ENCODE measurements at places on chromosomes 4 and X.

- DNase-seq, result no peak
Observed at GRCh38 chr4:104128850-104129213, 365.9 kb downstream of the CXXC4 start.

GRCh38 chr4:175509320-175509719 lies 302.7 kb downstream of the GPM6A start:
- DNase-seq, result no peak

DNA sequence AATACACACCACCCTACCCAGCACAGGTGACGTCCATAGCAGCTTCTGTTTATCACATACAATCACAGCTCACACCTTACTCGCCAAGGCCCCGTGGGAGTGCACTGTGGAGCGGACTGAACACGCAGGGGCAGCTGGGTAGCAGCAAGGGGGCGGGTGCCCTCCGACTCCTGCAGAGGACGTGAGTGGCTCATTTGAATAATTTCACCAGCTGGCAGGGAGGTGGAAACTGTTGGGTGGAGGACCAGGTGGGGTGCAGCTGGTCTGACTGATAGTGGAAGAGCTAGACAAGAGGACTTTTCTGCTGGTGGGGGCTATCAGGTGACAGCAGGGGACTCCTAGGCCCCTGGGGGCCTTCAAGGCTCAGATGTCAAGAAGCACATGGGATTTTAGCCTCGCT lies 16.3 kb downstream of the MAN2B2 start:
- DNase-seq, result no peak

DNA sequence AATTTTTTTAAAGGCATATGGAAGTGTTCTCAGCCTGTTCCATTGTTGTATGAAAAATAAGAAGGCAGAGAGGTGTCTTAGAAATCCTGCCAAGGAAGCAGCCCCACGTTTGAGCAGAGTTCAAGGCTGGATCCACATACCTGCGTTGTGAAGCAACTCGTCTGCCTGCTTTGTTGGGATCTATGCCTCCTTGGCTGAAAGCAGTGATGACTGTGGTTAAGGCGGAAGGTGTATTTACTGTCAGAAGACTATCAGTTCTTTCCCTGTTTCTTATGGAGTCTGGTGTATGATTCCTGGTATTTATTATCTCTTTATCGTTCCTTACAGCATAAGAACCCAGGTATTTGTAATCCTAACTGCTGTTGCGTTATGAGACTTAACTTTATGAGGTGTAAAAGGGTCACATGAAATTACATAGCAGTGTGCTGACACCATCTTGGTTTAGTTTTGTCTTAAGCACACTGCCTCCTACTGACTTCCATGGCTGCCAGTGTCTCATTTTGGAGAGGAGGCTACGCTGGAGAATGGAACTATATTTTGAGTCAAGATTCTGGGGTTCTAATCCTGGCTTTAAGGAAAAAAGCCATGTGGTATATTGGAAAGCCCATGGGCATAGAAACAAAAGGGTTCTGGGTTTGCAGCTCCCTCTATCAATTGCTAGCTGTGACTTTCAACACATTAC lies 3.1 kb upstream of the MSMO1 start:
- DNase-seq, result no peak

DNA sequence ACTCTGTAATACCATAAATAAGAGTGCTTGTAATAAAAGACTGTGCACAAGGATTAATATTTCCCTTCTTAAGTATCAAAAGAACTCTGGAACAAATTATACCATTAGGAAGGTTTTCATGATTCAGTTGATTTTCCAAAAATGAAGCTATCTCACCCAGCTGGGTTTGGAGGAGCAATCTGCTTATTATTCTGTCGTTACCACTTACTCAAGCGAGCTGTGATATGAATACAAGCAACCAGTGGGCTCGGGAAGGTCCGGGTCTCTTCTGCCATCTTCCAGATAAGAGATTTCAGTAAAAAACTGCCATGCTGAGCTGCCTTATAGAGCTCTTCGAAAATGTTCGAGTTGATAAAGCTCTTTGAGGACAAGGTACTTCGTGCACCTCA lies 15.3 kb downstream of the SMIM20 start:
- DNase-seq, result no peak

DNA sequence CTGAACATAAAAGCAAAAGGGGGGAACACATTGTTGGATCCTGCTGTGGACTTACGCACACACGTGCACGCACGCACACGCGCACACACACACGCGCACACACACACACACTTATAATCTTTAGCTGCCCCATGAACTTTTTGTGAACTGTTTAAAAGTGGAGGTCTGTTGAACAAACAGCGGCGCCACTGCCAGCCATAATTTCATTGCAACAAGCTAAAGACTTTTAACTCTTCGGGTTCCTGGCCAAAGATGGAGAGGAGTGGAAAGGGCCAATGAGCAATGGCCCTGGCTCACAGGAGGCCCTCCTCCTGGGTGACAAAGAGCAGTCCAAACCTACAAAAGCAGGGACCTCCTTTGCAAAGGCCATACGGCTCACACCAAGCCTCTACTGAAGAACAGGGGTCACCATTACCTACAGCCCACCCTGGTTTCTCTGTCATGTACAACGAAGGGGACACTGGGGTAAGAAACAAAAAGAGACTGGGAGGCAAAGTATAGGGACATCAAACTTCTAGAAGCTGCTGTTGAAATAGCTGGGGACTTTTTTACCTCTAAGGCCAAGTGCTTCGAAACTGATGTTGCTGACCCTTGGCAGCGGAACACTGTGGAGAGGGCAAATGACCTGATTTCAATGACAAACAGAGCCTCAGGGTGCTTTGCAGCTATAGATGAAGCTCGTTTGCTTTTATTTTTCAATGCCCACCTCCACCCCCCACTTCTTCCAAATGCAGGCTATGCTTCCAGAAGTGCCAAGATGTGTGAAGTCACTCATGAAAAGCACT lies 16.7 kb downstream of the BCOR start:
- DNase-seq, result no peak

DNA sequence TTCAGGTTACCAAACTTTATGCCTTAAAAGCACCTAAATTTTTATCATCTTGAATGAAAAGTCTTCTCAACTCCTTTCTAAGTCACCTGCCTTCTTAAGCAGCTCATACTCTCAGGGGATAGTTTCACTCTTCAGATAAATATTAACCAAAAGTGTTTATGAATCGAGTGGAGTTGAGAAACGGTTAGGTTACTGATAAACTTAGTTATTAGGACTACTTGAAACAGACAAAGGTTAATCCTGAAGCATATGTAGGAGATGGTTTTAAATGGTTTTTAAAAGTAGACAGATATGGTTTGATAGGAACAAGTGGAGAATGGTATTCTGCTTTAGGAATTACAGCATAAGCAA lies 32.8 kb downstream of the CLDN22 start:
- DNase-seq, result no peak

DNA sequence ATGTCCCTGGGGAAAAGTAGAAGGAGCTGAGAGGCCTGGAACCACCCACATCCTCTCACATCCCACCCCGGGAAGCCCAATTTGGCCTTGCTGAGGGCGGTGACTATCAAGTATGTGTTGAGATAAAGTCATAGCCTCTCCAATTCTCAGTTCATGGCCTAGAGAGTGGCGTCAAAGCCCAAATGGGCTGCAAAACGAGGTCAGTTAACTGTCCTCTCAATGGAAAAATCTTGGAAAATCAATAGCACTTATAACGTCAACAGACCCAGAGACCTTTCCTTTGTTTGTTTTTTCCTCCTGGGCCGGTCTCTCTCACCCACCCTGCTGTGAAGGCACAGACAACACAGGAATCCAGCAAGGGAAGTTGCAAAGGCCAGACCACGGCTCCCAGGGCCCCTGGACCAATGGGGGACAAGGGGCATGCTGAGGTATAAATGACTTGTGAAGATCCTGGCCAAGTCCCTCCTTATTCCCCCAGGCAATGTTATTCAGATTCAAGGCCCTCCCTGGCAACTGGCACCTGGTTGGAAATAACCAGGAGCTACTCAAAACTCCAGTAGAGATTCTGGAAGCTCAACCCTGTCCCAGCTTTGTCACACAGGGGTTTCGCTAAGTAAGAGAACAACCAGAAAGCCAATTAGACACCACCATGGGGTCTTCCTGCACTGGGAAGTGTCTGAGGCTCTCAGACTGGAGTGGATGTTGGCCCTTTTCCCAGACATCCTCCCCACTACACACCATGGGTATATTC lies 38.6 kb downstream of the TSC22D3 start:
- DNase-seq, result no peak

- DNase-seq, result no peak
Observed at GRCh38 chrX:13955095-13955647, 74.5 kb downstream of the GEMIN8 start.

- DNase-seq, result no peak
Observed at GRCh38 chr4:168917138-168917779, 92.8 kb downstream of the CBR4 start.

- DNase-seq, result no peak
Observed at GRCh38 chr4:163367651-163368050, 24.0 kb downstream of the NPY5R start.

GRCh38 chrX:47078129-47079043 lies at the start of gene RGN:
Gene RGN (plus strand): TSS chrX:47078443. CDS start chrX:47081145, 2,702 bp downstream.
- DNase-seq, result no peak

DNA sequence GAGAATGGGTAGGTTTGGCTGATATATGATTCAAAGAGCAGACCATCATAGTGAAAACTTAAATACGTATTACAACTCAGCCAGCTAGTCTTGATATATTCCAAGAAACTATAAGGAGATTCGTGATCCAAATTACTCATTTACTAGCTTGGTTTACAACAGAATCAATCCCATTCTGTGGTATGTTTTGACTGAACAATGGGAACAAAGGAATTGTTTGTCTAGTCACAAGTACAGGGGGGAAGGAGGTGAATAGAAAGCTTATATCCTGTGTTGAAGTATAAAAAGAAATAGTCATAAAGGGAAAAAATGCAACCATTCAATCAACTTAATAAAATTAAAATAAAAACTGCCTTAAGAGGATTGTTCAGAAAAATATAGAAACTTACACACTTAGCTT lies 17.0 kb downstream of the C4orf54 start:
- no peak for DNase-seq

GRCh38 chrX:13463608-13464007 lies 105.8 kb upstream of the EGFL6 start:
- DNase-seq, result no peak

- no peak for DNase-seq
Observed at GRCh38 chr4:174218127-174218790, 65.2 kb downstream of the FBXO8 start.

GRCh38 chr4:124224256-124224655 lies 488.3 kb downstream of the ANKRD50 start:
- DNase-seq, result no peak

- no peak for DNase-seq
Observed at GRCh38 chr4:90842960-90843359, 715.8 kb downstream of the CCSER1 start.

GRCh38 chr4:140857111-140857510 lies 100.9 kb upstream of the TBC1D9 start:
- DNase-seq, result no peak

- DNase-seq, result no peak
Observed at GRCh38 chr4:88791274-88791673, 93.6 kb upstream of the NAP1L5 start.

DNA sequence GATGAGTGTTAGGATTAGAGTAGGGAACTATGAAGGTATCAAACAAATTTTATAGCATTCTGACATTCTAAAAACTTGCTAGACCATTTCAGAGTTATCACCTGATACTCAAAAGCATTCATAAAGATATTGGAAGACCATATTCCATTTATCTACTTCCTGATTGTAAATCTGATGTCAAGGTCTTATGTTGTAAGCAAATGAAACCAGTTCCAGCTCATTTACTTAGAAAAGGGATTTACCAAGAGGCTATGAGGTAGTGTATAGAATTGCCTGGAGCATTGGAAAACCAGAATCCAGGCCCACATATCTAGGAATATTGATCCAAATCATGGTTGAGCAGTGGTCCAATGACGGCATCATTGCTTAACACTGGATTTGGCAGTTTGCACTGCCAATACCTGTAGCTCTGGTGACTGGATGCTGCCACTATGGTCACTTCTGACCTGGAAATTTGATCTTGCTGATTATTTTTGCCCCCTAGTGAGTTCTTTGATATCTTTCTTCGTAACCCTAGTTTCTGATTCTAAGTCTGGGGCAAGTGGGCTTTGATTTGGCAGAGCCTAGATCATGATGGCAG lies 25.4 kb downstream of the ARFIP1 start:
- DNase-seq, result no peak

GRCh38 chrX:68411729-68412128 lies 21.6 kb downstream of the OPHN1 start:
- DNase-seq, result no peak

- peak; percentile 5 for DNase-seq
Observed at GRCh38 chr4:17811078-17811603, 362 bp downstream of the NCAPG start.

DNA sequence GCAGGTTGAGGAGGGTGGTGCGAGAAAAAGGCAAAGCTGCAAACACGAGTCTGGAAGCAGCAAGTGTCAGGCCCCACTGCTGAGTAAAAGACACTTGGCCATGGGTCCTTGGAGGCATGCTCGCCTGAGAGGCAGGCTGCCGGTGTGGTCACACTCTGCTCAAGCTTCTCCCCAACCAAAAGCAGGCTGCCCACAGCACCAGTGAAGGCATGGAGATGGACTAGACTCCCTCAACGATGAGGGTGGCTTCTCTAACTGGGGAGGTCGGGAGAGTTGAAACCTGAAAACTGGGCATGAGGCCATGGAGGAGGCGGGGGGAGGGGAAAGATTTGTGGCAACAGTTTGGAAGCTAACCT lies 86.5 kb downstream of the ATG4A start:
- no peak for DNase-seq

DNA sequence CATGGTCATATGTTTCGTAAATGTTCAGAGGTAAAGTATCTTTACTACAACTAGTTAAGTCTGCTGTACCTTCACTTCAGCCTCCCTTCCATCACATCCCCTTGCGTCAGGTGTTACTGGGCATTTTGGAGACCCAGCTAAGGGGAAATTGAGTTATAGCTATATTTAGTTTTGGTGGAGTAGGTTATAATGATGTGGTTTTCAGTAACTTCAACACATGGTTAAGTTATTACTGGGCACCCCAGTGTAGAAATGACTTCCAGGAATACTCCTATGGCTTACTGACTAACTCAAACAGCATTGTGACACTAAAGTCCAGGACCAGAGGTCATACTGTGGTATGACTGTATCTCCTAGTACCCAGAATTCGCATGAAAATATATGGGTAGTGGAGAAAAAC lies 23.4 kb upstream of the ACSL1 start:
- DNase-seq, result no peak

GRCh38 chrX:1673337-1673736 lies 58.5 kb downstream of the ASMT start:
- no peak for DNase-seq

GRCh38 chr4:80576796-80577195 lies 241.3 kb downstream of the CFAP299 start:
- DNase-seq, result no peak

- no peak for DNase-seq
Observed at GRCh38 chrX:65677954-65678469, 10.6 kb downstream of the MSN start.

GRCh38 chrX:21958916-21959315 lies 18.4 kb downstream of the SMS start:
- no peak for DNase-seq

GRCh38 chr4:165779950-165780670 lies 92.9 kb upstream of the TLL1 start:
- DNase-seq, result no peak

- DNase-seq, result no peak
Observed at GRCh38 chr4:12965334-12965733, 518.8 kb downstream of the RAB28 start.
